ENCODE measurements at places on chromosomes 7 and 10. TPM values are rescaled to one million over a fixed set of nuclear protein-coding genes. Genes with fewer than 3 reads are reported as not detected.

- DNase-seq: no peak
Measured at GRCh38 chr10:120367341-120367740, 89.7 kb upstream of the PLPP4 start.

DNA sequence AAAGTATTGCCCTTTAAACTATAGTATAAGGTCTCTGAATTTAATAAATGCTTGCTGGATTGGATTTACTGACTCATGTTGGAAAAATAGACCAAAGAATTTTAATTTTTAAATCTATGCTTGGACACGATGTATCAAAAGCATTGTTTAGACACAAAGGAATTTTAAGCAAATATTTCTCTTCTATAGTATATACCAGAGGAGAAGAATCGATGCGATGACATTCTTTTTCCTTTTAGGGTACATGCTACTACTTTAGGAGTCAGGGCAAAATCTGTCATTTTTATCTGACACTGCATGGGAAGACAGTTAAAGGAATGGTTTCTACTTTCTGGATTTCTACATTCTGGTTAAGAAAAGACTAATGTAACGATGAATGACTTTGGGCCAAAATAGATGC lies 339.9 kb downstream of the BMPER start:
- no peak for DNase-seq

DNA sequence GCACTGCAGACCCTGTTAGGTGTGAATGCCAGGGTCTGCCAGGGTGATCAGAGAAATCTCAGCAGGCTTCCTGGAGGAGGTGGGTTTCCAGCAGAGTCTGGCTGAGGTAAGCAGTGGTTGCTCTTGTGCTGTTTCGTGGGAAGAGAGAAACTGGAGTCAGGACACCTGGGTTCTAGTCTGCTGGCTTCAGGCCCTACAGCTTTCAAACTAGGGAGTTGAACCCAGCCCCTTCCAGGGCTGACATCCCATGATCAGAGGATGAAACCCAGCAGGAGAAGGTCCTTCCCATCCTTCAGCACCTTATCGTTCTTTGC lies 116.8 kb downstream of the CDH23 start:
- DNase-seq: no peak

MSS51 gene
- total RNA-seq: 5.9 TPM

ANKRD7 gene
- total RNA-seq: 0.63 TPM
